T follicular helper cell (primary cell): ENCODE measurements at places on chromosomes 12 and 14.

DNA sequence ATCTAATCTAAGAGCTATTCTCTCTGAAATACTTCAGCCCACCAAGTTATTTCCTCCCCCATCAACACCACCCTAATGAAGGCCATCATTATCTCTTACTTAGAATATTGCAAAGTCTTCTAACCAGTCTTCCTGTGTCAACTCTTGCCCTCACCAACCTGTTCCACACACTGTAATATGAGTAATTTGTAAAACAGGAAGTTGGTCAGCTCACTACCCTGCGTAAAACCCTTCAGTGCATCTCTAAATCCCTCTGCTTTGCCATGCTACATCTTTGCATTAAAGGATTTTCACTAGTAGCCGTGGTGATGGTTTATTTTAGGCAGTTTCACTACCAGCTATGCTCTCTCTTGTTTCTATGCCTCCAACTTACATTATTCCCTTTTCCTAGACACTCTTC, 70.0 kb downstream of the KIF21A start:
- no peak for DNase-seq

DNA sequence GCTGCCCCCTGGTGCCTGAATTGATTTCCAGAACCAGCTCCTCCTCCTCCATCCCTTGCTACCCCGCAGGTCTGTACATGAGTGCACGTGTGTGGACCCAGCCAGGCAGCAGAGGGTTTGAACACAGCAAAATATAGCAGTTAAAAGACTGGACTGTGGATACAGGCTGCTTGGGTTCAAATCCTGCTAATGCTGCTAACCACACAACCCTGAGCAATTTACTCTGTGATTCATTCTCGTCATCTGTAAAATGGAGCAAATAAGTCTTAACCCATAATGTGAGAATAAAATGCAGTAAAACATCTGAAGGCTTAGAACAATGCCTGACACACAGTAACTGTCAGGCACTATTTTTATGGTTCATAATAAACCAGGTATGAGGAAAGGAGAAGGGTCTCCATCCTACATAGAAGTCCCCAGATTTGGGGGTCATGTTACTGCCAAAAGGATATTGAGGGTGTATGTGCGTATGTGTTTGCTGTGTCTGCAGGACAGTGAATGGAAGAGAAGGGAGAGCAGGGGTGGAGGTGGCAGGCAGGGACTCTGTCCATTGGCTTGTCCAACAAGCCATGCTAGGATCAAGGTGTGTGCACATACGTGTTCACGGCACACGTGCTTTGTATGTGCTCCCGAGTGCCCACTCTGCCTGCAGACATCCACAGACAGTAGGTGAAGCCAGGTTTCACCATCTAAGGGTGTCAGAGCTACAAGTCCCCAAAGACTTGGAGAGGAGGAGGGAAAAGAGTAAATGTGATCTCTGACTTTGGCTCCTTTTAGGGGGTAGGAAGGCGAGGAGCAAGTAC, 1.5 kb upstream of the STAT6 start:
- no peak for DNase-seq

- no peak for DNase-seq
Observed at GRCh38 chr12:124746649-124747425, 116.8 kb downstream of the SCARB1 start.

GRCh38 chr12:71772735-71773134, 18.1 kb downstream of the RAB21 start:
- no peak for DNase-seq

- no peak for DNase-seq
Observed at GRCh38 chr12:58917699-58918468, 2.4 kb downstream of the LRIG3 start.

DNA sequence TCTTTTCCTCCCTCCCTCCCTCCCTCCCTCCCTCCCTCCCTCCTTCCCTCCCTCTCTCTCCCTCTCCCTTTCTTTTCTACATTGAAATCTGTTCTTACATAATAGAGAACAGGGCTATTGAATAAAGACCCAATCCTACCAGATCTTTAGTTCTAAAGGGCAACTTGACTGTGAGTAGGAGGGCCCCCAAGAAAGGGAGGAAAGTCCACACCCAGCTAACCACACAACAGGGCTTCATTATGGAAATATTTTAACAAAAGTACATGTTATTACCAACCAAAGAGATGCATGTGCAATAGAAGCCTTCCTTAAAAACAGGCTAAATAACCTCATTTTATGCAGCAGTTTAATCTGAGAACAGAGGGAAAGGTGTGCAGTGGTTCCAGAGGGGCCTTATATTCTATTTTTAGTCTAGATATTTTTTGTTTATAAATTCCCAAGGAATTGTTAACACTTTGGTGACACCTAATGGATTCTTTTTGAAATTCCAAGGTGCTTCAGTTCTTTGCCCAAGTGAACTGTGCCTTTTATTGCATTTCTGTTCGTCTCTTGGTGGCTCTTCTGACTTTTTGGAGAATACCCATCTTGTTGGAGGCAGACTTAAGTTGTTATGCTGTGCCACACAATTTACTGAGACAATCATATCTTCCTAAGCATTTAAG, 63.0 kb downstream of the GNS start:
- DNase-seq = no peak

DNA sequence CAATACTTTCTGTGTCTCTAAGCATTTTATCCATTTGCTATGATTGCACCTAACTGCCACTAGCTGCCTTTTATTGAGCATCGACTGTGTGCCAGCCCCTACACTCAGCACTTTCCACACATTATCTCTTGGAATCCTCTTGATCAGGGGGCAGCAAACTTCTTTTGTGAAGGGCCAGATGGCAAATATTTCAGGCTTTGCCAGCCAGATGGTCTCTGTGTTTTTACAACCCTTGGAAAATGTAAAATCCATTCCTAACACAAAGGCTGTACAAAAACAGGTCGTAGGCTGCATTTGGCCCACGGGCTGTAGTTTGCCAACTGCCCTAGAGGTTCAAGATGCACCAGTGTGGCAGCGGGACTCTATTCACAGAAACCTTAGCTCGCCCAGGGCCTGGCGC, 19.5 kb downstream of the FOXN4 start:
- DNase-seq = no peak

- DNase-seq = no peak
Observed at GRCh38 chr12:5889381-5890047, 55.5 kb downstream of the ANO2 start.

DNA sequence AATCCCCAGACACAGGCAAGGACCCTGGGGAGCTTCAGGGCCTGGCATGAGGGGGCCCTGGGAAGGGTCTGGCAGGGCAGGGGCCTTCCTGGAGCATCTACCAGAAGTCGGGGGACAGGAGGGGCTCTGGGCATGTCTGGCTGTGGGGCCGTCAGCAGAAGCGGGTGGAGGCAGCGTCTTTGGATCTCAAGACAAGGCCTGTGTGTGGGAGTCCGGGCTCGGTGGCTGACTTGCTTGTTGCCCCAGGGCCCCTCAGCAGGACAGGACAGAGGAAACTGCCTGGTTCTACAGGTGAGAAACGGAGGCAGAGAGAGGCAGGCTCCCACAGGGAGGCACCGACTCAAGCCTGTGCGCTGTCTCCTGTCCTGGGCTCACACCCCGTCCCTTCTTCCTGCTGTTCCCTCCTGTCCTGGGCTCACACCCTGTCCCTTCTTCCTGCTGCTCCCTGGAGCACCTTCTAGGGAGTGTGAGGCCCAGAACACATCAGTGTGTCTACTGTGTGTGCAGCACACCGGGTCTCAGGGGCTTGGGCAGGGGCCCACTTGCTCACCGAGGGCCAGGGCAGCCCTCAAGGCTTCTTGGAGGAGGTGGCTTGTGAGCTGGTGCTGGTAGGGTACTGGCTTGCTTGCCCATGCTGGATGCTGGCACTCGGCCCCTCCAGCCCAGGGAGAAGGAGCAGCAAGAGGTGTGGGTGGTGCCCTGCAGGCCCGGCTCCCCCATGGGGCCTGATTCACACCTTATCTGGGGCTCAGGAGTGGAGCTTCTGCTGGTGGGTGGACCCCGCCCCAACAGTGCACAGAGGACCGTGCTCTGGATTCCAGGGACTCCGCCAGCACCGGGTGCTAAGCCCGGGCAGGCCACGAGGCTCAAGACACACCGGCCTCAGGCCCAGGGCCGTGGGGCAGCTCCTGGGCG, 14.9 kb downstream of the ASPG start:
- no peak for DNase-seq

DNA sequence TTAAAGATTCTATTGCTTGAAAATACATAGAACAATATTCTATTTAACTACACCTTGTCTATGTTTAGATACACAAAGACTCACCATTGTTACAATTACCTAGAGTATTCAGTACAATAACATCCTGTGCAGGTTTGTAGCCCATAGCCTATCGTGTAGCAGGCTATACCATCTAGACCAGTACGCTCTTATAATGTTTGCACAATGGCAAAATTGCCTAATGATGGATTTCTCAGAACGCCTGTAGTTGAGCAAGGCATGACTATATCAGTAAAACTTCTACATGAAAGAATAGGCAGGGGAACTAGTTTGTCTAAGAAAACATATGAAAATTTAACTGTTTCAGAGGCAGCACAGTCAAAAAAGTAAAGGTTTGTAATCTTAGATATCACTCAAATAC, 375.9 kb downstream of the DAD1 start:
- no peak for DNase-seq

GRCh38 chr12:50394469-50395029, 1.9 kb downstream of the FAM186A start:
- DNase-seq = no peak

- no peak for DNase-seq
Observed at GRCh38 chr14:77183896-77184295, 2.3 kb downstream of the TMEM63C start.

DNA sequence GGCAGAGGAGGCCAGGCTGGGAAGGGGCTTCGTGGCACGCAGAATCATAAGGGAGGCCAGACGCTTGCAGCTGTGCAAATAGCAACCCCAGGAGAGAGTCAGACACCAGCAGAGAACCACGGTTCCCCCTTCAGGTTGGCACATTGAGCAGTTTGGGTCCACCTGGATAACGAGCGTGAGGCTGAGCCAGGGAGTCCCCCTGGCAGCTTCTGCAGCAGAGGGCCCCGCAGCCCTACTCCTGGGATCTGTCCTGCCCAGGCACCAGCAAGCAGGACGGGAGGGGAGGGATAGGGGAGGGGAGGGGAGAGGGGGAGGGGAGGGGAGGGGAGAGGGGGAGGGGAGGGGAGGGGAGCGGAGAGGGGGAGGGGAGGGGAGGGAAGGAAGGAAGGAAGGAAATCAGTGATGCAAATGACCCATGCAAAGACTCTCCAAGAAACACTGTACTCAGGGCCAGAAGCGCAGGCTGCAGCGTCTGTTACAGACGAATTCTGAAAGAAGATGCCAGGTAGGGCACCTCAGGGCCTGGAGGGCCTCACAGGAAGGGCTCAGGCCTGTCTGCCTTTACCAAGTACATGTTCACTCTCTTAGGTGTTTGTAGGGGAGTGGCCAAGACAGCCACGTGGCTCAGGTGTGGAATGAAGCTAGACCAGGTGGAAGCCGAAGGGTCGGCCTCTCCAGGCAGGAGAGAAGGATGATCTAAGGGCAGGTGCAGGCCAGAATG, 32.3 kb upstream of the MMP17 start:
- no peak for DNase-seq

- no peak for DNase-seq
Observed at GRCh38 chr12:113214895-113215400, 6.3 kb upstream of the TPCN1 start.

GRCh38 chr12:108967869-108968540, 52.9 kb downstream of the SVOP start:
- DNase-seq = no peak

DNA sequence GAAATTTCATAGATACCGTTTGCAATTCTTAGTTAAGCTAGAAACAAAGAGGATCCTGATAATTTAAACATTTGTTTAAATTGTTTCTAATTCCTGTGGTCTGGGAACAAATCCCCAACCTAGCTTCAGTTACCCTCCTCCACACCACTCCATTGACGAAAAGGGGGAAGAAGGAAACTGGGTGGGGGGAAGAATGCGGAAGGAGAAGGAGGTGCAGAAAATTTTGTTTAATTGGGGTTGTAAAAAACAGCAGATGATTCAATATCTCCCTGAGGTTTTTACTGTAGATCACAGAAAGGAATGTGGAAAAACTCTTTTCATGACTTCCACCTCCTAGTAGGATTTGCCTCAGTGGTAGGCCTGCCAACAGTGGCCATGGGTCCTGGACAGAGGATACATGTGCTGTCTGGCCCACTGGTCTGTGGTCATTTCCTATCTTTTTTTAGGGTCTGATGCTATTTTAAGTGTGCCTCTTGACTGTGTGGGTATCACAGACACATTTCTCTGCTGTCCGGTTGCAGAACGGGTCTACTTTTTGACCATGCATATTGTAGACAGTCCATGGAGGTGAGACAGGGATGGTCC, 122.9 kb upstream of the PCED1B start:
- DNase-seq = no peak

DNA sequence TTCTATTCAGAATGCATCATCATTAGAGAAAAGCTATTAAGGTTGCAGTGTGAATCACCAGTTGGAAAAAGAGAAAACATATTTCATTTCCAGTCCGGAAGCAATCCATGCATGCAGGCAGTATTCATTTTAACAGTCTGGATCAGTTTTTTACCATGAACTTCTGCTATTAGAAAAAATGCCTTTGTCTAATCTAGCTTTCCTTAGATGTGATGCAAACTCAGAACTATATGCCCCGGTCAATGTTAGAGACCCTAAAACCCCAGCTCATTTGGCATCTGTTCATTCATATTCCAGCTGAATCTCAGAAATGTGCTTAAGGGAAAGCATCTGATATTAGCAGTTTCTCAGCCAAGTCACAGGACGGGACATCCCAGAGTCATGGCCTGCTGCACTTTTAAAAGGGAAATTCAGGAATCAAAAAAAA, 8.5 kb downstream of the IRAK3 start:
- no peak for DNase-seq

GRCh38 chr14:92637228-92637627, 111.2 kb downstream of the LGMN start:
- DNase-seq = no peak

DNA sequence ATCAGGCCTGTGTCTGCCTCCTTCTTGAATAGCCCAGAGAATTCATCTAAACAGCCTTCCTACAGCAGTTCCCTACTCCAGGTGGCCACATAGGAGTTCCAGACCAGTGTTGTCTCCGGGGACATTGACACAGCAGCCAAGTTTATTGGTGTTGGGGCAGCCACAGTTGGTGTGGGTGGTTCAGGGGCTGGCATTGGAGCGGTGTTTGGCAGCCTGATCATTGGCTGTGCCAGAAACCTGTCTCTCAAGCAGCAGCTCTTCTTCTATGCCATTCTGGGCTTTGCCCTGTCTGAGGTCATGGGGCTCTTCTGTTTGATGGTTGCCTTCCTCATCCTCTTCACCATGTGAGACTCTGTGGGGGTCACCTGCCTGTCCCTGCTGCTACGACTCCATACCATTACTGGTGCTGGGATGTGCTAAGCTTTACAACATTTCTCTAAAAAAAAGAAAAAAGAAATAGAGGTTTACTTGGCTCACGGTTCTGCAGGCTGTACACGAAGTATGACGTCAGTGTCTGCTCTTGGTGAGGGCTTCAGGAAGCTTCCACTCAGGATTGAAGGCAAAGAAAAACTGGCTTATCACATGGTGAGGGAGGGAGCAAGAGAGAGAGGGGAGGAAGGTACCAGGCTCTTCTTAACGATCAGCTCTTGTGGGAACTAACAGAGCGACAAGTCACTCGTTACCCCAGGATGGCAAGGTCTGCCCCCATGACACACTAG, 57.5 kb downstream of the CHST11 start:
- DNase-seq = no peak
